ENCODE measurements at places on chromosomes 2 and 18.
A peak's percentile ranks its signal among the peaks of the same experiment; 100 is the strongest.

- no peak for DNase-seq
These were observed 127.2 kb downstream of the FAM161A start for GRCh38 chr2:61726456-61727209.

- DNase-seq, result no peak
These were observed 24.0 kb upstream of the SIGLEC15 start for GRCh38 chr18:45801416-45802004.

DNA sequence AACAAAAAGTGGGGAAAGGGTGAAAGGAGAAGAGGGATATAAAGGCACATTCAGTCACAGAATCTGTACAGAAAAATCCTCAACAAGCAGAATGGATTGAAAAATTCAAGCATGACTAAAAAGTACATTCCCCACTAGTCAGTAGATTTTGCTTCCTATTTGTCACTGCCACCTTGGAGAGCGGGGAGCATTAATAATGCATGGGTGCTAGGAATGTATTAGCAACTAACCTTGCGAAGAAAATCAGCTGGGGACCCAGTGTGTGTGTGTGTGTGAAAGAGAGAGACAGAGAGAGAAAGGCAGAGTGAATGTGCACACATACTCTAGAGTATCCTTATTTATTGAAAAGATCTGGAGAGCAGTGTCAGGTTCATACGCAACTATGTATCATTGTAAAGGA lies 968.7 kb upstream of the ZEB2 start:
- no peak for DNase-seq

GRCh38 chr18:3596637-3597384 lies 146.8 kb downstream of the TGIF1 start:
- peak; percentile 88 for DNase-seq

GRCh38 chr18:48926420-48926857 lies 24.3 kb downstream of the SMAD7 start:
- DNase-seq, result no peak

- no peak for DNase-seq
These were observed 44.2 kb upstream of the HS6ST1 start for GRCh38 chr2:128362889-128363228.

DNA sequence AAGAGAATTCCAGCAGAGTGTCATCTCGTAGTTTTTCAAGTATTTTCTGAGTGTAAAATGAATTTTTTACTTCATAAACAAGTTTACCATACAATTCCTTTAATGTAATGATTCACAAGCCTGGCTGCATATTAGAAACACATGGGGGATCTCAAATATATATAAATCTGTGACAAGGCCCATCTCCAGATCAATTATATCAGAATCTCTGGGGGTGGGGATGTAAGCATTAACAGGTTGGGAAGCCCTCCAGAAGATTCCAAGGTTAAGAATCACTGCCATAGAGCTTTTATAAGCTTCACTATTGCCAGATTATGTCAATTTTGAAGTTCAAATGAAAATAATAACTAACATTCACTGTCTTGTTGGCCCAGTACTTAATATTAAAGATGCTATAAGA lies 111.2 kb downstream of the BAZ2B start:
- DNase-seq, result no peak

DNA sequence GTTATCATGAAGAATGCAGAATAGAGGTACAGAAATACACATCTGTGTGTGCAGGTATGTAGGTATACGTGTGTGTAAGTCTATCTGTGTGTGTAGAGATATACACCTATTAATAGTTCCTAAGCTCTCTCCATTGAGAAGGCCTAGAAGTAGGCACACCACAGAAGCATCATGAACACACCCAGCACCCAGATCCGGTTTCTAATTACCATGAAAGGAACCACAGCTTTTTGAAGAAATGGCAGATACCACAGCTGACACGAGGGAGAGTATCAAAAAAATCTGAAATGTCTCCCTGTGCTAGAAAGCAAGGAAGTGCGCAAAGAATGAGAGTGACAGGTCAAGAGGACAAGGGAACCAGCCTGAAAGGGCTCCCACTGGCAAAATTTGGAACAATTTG lies 27.7 kb upstream of the AP1S3 start:
- DNase-seq, result no peak

GRCh38 chr2:230660294-230661060 lies 52.2 kb upstream of the CAB39 start:
- DNase-seq, result no peak

DNA sequence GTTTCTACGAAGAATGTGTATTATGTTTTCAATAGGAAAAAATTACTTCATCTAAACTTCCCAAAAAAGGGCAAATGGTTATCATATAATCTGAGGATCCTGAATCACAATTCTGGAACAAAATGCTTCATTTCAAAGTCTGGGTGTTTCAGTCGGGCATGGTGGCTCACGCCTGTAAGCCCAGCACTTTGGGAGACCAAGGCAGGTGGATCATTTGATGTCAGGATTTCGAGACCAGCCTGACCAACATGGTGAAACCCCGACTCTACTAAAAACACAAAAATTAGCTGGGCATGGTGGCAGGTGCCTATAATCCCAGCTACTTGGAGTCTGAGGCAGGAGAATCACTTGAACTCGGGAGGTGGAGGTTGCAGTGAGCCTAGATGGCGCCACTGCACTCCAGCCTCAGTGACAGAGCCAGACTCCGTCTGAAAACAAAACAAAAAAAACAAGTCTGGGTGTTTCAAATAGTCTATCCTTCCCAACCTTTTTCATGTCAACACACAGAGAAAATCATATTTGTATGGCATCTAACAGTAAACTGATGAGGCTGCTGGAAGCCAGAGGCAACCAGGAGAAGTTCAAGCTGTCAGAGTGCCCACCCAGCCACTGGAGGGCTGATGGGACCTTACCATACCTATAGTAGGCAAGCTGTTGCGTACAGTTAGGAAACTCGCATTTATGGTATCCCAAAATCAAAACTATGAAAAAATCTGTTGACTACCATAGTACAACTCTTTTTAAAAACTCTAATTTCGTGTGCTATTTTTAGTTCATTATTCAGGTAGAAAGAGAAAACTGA lies 14.6 kb downstream of the NBAS start:
- DNase-seq, result no peak

GRCh38 chr2:15163326-15163725 lies 397.8 kb downstream of the NBAS start:
- DNase-seq, result no peak

DNA sequence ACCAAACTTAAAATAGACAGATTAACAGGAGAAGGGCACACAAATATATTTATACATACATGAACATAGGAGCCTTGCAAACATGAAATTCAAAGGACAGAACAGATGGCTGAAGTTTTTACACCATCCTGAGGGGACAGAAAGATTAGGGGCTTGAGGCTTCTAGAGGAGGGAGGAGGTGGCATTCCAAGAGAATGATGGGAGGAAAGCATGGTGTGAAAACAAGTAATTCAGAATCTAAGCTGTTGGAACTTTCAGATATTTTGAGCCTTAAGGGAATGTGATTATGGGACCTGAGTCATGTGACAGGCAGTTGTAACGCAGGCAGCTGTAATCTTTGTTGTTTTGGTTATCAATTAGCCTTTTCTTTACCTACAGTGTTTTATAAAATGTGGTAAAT lies 225.2 kb upstream of the SPOPL start:
- DNase-seq, result no peak

DNA sequence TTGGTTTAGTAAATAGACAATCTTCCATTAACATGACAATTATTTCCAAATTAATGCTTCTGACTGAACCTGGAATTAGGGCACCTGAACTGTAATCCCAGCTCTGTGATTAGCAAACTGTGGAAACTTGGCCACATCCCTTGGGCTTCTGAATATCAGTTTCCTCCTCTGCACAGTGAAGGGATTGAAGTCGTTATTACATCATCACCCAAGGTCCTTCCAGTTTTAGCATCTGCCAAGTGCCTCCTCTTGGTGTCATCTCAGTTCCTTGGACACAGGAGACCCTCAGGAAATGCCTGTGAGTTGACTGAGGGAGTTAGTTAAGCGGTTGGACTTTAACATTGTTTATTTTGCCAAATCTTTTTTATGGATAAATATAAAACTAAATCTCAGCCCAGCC lies 64.8 kb downstream of the MOGAT1 start:
- no peak for DNase-seq

- DNase-seq, result no peak
These were observed 4.0 kb downstream of the B4GALT6 start for GRCh38 chr18:31680433-31680811.

- DNase-seq, result no peak
These were observed 200.6 kb downstream of the WDR7 start for GRCh38 chr18:56851774-56852173.

- peak; percentile 6 for DNase-seq
These were observed 300.8 kb downstream of the CNTNAP5 start for GRCh38 chr2:124325667-124326440.

- DNase-seq, result peak; percentile 75
These were observed 67.9 kb downstream of the DGKD start for GRCh38 chr2:233422050-233422639.

GRCh38 chr18:32373995-32374394 lies 96.7 kb downstream of the GAREM1 start:
- DNase-seq, result no peak

GRCh38 chr2:168694173-168694572 lies 108.3 kb upstream of the NOSTRIN start:
- no peak for DNase-seq

- DNase-seq, result no peak
These were observed 42.7 kb downstream of the EPHA4 start for GRCh38 chr2:221529177-221529942.

DNA sequence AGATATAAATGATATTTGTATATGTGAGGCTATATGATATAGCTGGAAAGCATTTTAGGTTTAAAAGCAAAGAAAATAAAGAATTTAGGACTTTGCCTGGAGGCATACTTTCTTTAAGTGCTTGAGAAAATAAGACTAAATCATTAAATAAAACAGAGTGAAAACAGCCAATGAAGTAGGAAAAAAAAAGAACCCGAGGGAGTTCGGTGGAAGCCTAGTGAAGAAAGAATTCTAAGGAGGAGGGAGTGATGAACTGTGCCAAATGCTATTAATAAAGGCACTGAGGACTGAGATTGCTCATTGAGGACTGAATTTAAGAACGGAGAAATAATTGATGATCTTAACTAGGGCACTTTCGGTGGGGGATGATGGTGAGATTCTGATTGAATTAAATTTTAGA lies 573.5 kb downstream of the DSC3 start:
- no peak for DNase-seq

DNA sequence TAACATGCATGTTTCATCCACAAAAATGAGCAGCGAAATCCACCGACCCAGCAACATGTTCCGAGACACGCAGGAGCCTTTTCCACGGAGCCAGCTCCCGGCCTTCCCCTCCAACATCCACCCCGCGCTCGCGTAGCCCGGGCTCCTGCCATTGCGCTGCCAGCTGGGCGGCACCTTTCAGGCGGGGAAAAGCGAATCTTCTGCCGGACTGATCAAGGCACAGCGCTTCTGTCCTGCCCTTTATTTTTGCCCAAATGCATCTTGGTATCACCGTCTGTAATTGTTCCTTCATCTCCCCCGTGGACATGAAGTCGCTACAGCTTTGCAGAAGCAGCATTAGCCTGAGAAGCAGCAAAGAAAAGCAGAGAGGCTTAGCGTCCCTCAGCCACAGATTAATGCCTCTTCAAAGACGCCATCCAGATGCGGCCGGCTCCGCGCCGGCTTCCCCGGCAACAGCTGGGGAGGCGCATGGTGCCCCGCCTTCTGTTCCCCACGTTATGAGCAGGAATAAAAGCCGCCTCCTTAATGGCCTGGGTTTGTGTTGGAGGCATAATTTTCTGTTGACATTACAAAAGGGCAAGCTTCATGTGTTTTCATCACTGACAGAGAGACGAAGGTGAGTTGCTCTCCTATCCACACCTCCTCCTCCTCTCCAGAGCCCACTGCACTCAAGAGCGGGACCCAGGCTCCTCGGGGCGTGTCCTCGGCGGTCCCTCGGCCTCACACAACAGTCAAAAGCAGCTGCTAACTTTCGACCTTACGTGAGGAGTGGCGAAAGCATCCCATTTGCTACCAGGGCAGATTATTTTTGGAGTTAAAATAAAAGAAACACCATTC lies 122.1 kb upstream of the SALL3 start:
- no peak for DNase-seq

DNA sequence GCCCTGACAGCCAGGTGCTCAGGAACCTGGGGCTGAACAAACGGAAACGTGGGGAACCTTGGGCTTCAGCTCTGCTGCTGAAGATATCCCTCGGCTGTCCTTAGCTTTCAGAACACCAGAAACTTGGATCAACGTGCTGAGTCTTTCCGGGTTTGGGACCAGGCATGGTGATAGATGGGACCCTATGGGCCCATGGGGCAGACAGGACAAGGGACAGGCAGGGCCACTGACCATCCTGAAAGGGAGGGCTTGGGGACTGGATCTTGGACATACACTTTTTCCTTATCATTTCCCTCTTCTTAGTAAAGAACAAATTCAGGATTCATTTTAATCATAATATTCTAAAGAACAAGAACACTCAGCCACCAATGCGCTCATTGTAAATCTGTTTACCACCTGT lies 16.3 kb upstream of the HES6 start:
- no peak for DNase-seq

DNA sequence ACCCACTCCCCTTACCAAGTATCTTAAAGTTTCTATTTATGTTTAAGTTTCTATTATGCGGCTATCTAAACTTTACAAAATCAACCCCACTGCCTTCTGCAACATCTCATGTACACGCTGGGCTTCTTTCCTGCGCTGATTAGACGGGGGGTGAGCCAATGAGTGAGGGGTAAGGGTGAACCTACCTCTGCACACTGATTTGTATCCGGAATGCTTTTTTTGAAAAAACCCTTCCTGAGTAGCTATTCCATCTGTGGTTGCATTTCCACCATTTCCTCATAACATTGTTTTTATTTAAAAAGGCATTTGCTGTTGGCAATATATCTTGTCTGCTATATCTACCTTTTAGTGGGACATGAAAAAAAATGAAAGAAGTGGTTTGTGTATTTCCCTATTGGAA lies 6.3 kb downstream of the ALPG start:
- DNase-seq, result no peak

GRCh38 chr2:69689466-69689865 lies 45.9 kb upstream of the AAK1 start:
- DNase-seq, result no peak

DNA sequence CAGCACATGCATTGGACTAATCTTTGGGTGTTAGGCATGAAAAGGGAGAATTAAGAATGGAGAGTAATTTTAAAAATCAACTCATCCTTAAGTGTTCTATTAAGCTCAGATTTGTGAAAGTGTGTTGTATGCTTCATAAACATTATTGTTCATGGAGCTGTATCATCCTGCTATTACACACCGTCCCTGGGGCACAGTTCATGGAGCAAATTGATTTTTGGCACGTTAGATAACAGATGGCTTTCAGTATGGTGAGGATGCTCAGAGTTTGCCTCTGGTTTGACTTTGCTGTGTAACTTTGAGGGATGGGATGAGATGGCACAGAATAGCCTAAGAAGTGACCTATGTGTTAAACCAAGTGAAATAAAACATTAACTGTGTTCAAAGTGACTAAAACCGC lies 97.1 kb downstream of the MGAT5 start:
- no peak for DNase-seq

Data from A549 (cell line).